ENCODE measurements at places on chromosomes 12 and 14.

DNA sequence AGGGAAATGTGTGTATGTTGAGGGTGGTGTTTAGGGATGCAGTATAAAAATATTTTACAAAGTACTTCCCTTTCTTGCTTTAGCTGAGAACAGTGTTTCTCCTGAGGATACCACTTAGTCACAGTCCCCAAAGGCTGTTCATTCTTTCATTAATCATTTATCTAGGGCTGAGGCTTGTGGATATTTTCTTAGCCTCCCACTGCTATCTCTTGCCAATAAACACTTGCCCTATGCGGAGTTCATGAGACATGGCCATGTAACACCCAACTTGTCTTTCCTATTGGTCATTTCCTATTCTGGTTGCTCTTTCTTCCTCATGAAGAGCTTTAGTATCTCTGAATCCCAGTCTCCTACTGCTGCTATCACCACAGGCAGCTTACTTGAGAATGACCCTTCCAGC lies 75.1 kb downstream of the ETNK1 start:
- no peak for DNase-seq

DNA sequence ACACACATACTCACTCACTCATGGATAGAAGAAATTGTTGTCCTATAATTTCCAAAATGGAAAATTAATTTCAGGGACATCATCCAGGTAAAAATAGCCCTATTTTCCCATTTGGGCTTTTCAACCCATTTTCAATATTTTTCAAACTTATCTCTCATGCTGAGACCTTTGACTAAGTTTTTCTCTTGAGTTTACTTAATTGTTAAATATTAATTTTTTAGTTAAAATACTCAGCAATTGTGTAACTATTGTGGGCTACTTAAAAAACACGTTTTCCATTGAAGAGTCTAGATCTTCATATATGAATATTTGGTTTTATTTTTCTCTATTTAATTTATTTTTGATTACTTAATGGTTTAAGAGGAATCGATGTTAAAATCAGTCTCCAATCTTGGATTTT lies 14.2 kb upstream of the TAS2R43 start:
- no peak for DNase-seq

DNA sequence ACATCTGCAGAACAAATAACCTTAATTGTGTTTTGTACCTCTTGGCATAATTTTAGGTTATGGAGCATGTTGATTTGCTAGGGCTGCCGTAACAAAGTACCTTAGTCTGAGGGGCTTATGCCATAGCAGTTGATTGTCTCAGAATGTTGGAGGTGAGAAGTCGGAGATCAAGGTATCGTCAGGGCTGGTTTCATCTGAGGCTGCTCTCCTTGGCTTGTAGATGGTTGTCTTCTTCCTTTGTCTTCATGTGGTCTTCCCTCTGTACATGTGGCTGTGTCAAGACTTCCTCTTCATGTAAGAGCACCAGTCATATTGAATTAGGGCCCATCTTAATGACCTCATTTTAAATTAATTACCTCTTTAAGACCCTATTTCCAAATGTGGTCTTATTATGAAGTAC lies 64.4 kb upstream of the PTHLH start:
- DNase-seq, result no peak

DNA sequence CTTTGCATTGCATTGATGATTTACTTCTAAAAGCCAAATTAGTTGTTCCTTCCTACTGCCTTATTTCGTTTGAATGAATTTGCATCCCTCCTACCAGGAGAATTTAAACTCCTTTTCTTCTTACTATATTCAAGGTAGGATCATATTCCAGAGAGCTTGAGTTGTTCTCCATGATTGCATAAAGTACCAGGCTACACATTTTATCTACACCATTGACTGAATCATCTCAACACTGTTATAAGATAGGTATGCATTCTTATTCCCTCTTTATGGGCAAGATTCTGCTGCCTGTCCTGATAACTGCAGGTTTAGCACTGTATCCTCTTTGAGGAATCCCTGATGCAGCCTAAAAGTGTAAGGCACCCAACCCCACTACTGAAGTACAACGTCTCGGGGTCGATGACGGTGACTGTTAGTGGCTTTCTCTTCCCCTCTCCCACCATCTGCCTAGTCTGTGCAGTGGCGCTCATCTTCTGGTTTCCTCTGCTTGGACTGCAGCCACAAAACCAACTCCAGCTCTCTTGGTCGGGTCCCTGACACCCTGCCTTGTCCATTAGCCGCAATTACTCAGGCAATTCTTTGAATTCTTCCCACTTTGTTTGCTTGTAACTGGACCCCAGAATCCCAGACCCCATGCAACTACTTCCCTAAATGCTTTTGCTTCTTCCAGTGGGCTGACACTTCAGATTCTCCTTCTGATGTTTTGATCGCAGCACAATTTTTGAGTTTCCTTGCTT lies 44.4 kb upstream of the STXBP6 start:
- no peak for DNase-seq

GRCh38 chr14:77306851-77307496 lies 13.7 kb downstream of the POMT2 start:
- no peak for DNase-seq

GRCh38 chr14:71688576-71688975 lies 243.7 kb upstream of the RGS6 start:
- no peak for DNase-seq

GRCh38 chr14:90447720-90448497 lies 51.1 kb downstream of the CALM1 start:
- DNase-seq, result no peak

All from Right ventricle myocardium superior (tissue), 1 donor.